Right ventricle myocardium superior (tissue), 1 donor: ENCODE measurements at places on chromosomes 2 and 18. TPM values are rescaled to one million over a fixed set of nuclear protein-coding genes. Genes with fewer than 3 reads are reported as not detected.

DNA sequence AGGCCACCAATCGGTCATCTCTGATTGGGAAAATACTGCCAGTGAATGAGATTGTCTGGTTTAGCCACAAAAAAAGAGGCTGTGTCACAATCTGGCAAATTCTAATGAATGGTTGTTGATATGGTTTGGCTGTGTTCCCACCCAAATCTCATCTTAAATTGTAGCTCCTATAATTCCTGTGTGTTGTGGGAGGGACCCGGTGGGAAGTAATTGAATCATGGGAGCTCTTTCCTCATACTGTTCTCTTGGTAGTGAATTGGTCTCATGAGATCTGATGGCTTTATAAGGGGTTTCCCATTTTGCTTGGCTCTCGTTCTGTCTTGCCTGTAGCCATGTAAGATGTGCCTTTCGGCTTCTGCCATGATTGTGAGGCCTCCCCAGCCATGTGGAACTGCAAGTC is 838.3 kb downstream of the SLC4A3 start:
- no peak for DNase-seq

- DNase-seq, result no peak
Measured at GRCh38 chr18:48388478-48388877, 20.7 kb downstream of the ZBTB7C start.

Gene CPLX4
- not detected for total RNA-seq

DNA sequence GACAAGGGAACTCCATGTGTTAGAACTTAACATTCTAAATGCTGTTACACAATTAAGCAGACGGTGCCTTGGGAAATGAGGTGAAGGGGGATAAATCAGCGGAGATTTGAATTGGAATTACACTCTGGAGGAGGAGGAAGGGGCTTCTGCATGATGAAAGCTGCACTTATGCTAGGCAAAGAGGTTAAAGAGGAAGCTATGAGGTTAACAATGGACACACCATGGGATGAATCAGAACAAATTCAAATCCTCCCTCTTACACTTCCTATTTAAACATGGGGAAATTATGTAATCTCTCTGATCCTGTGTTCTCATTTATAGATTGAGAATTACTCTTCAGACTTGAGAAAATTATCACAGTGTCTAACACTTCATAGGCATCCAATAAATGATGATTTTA is 121.5 kb upstream of the SIX2 start:
- DNase-seq, result no peak

DNA sequence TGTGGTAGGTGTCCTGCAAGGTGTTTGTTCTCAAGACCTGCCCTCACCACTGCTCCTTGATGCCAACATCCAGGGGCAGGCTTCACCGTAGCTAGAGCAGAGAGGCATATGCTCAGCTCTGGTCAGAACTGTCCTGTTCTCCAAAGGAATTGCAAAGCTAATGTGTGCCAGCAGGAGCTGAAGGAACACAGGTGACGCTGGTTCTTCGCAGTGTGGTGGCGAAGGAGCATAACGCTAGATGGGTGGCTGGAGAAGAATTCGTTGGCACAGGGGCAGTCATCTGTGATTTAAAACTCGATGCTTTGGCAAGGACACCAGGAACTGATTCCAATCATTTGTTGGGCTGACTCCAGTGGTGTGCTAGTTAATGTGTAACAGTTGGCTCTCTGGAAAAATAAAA is 11.4 kb upstream of the PER2 start:
- DNase-seq, result no peak

GRCh38 chr2:121640380-121641316 is 8.6 kb downstream of the CLASP1 start:
- DNase-seq, result no peak

GRCh38 chr2:12320027-12320734 is 396.6 kb upstream of the TRIB2 start:
- DNase-seq, result no peak

DNA sequence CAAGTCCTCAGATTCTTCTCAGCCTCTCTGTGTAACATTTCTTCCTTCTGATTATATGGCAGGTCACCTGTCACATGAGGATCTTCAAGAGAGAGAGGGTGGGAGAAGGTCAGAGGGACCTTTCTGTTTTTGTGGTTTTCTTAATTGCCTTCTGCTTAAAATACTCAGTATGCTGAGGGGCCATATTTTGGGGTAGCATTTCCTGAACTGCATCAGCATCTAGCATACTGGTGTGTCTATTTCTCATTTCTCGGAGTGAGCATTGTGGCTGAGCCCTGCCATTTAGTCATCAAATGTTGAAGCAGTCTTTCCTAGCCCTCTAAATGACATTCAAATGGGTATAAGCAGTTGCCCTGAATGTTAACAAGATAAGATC is 162.7 kb downstream of the MYO3B start:
- no peak for DNase-seq

DNA sequence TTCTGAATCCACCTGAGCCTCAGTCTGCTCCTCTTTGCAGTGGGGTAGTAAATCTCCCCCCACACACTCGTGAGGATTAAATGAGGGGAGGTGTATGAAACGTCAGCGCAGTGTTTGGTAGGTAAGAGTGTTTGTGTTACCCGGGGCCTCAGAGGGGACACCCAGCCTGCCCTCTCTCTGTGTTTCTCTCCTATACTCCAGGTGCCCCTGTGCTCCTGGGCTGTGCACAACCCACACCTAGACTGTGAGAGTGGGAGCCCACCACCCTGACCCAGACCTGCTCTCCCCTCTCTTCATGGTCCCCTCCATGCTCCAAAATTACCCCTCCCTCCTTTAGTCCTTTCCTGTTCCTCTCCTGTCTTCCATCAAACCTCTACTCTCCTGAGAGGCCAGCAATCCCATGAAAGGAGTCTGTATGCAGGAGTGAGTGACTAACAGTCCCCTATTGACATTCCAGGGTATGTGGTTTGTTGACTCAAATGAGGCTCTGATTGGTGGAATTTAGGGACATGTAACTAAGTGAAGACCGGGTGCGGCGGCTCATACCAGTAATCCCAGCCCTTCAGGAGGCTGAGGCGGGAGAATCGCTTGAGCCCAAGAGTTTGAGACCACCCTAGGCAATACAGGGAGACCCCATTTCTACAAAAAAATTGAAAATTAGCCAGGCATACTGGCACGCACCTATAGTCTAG is 10.4 kb downstream of the CIB4 start:
- no peak for DNase-seq
